ENCODE measurements at places on chromosomes 2 and 18.

DNA sequence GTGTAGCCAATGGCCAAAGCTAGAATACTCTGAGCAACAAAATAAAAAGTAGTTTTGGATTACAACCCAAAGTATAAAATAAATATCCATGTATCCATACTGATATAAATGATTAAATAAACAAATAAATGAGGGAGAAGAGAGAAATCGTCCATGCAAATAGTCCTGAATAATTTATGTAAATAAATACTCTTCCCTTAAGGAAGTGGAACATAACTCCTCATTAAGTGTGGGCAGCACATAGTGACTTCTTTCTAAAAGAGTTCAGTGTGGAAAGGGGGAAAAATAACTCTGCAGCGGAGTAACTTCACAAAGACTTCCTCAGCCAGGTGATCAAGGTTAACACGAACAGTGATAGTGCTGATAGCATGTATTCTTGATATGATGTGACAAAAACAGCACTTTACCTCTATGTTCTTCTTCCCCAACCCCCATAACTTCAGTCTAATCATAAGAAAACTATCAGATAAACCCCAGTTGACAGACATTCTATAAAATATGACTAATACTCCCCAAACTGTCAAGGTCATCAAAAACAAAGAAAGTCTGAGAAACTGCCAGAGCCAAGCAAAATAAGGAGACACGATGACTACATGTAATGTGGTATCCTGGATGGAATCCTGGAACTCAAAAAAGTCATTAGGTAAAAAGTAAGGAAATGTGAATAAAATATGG lies 30.7 kb downstream of the METTL8 start:
- no peak for DNase-seq

- DNase-seq: no peak
Observed at GRCh38 chr18:30679285-30679930, 363.1 kb downstream of the DSC3 start.

- no peak for DNase-seq
Observed at GRCh38 chr18:62751341-62751821, 36.0 kb downstream of the PHLPP1 start.

- no peak for DNase-seq
Observed at GRCh38 chr2:238259061-238260020, 19.5 kb upstream of the HES6 start.

GRCh38 chr2:216302981-216303676 lies 69.2 kb downstream of the MARCHF4 start:
- DNase-seq: no peak

- DNase-seq: no peak
Observed at GRCh38 chr18:56716692-56717146, 65.6 kb downstream of the WDR7 start.

DNA sequence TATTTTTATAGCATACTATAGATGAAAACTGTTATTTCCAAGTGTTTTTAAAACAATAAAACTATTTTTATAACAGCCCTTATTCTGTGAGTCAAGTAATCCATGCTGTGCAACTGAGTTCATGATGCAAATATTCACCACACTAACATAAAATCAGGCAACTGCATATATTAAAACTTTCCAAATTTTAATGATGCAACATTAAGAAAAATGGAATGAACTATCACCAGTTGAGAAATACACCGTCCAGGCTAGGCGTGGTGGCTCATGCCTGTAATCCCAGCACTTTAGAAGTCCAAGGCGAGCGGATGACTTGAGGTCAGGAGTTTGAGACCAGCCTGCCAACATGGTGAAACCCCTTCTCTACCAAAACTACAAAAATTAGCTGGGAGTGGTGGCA lies 114.5 kb downstream of the CDH2 start:
- no peak for DNase-seq

- no peak for DNase-seq
Observed at GRCh38 chr2:18927525-18928232, 338.3 kb upstream of the NT5C1B start.

GRCh38 chr2:142307086-142307485 lies 176.3 kb upstream of the LRP1B start:
- DNase-seq: no peak

DNA sequence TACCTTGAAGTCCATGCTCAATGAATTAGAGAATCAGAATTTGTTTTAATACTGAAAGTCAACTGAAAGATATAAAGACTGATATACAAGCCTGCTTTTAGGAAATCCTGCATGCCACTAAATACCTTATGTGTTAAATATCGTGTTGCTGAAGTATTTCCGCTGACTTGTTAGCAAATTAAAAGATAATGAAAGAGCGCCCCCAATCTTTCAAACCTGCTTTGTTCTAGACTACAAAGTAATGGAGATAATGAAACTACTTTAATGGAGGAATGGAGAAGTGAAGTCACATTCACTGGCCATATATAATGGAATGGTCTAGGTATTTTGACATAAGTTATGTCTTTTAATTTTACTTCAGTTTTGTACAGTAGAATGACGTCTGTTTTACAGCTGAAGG lies 95.7 kb downstream of the ASXL3 start:
- no peak for DNase-seq

DNA sequence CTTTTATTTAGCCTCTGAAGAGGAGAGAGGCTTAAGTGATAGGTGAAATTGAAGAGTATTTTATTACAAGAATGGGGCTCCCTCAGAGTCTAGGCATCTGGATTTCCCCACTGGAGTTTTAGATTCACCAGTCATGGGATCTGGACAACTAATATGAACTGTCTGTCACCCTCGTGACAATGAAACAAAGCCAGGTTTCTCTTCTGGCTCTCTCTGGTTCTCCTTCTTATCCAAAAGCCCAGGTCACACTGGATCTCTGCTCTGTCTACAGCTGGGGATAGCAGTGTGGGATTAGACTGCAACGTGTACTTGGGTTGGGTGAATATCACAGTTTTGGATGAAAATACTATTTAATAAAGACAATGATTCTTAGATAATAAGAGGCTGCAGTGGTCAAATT lies 31.2 kb downstream of the LHCGR start:
- DNase-seq: no peak

Data from GM13977 (cell line).